GM12864 (cell line): ENCODE measurements at places on chromosomes 2 and 18.

DNA sequence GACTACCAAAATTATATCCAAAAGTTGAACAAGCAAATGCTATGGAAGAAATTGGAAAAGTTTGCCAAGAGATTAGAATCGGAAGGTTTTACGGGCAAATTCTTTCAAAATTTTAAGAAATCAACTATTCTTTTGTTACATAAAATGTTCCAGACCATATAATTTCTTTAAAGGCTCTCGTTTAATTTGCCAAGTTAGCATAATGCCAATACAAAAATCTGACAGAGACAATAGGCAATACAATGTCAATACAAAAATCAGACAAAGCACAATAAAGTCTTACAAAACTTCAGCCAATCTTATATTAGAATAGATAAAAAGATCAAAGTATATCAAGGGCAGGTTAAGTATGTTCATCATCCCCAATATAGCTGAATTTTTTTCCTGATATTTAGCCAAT lies 224.2 kb downstream of the BCL11A start:
- no peak for DNase-seq

DNA sequence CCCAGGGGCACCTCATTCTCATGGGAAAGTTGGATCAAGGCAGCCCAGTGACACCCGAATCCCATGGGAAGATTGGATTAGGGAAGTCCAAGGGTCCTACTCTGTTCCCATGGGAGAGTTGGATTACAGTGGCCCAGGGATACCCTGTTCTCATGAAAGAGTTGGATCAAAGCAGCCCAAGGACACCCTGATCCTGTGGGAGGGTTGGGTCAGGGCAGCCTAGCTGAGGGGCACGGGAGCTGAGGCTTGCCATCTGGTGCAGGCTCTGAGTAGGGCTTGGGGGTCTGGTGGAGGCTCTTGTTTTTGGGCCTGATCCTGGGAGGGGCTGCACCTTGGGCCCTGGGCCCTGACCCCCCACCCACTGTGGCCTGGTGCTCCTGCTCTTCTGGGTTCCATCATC lies 87.1 kb downstream of the ACKR3 start:
- DNase-seq: no peak

DNA sequence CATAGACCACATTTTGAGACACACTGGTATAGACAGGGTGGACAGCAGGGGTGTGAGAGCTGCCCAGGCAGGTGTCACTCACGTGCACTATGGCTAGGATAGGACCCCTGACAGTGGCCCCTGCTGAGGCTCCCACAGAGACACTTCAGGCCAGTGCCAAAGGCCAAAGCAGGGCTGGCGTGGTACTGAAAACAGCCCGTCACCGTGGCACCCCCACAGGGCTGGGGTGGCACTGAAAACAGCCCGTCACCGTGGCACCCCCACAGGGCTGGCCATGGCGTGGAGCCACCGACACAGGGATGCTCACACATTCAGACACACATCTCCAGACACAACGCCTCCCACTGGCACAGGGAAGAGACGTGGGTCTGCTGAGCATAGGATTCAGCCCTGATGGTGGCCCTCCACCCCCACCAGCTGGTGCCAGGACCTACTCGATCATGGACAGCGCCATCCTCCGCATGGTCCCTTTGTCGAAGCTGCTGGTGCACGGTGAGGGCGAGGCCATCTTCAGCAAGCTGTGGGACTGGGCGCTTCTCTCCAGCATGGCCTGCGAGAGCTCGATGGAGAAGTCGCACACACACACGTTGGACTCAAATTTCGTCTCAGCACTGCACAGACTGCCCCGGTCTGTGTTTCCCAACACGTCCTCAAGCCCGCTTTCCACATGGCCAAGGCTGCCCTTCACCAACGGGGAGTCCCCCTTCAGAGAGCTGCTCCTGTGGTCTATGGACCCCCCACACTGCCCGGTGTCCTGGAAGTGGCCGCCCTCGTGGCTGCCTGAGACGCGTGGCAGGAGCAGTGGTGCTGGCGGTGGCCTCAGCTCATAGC lies 34.1 kb downstream of the ANKMY1 start:
- DNase-seq: no peak

DNA sequence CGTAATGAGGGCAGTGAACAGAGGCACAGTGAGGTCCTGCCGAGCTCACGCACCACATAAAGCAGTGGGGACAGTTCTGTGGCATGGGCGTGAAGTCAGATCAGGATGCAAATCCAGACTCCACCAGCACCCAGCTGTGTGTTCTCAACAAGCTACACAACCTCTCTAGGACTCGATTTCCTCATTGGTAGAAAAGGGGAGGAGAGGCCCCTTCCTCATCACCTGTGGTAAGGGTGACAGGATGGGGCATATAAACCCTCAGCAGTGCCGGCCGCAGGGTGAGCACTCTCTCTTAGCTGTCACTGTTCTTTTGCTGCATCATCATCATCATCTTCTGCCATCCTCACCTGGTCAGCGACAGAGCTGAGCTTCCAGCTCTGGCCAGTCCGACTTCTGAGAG lies 54.8 kb downstream of the C2orf76 start:
- no peak for DNase-seq

DNA sequence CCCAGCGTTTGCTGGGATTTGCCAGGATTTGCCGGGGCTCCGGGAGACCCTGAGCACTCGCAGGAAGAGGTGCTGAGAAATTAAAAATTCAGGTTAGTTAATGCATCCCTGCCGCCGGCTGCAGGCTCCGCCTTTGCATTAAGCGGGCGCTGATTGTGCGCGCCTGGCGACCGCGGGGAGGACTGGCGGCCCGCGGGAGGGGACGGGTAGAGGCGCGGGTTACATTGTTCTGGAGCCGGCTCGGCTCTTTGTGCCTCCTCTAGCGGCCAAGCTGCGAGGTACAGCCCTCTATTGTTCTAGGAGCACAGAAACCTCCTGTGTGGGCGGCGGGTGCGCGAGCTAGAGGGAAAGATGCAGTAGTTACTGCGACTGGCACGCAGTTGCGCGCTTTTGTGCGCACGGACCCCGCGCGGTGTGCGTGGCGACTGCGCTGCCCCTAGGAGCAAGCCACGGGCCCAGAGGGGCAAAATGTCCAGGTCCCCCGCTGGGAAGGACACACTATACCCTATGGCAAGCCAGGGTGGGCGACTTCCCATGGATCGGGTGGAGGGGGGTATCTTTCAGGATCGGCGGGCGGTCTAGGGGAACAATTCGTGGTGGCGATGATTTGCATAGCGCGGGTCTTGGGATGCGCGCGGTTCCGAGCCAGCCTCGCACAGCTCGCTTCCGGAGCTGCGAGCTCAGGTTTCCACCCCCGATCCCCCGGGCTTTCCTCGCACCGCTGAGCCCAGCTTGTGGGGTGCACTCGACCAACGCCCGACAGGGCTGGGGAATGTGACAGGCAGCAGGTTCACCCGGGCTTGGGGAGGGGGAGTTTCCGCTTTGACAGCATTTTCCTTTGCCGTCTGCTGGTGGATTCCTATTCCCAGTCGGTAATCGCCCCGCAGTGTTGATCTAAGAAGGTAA lies 2.8 kb downstream of the ONECUT2 start:
- no peak for DNase-seq

DNA sequence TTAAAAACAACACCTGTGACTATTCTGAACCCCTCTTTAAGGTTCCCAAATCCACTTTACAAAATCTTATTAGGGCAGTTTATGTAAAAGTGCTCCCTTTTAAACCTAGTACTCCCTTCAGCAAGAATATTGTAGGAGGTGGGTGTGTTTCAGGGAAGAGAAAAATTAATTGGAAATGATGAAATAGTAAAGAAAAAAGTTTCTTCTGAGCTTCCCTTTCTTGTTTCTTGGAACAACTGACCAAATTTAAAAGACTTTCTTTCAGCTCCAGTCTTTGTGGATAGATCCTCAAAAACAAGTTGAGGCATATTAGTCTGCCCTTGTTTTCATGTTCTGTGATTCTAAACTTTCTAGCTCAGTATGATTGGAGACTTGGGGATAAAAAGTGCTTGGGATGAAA lies 3.0 kb downstream of the VWA3B start:
- DNase-seq: no peak
